ENCODE measurements at places on chromosomes 5 and 9.

DNA sequence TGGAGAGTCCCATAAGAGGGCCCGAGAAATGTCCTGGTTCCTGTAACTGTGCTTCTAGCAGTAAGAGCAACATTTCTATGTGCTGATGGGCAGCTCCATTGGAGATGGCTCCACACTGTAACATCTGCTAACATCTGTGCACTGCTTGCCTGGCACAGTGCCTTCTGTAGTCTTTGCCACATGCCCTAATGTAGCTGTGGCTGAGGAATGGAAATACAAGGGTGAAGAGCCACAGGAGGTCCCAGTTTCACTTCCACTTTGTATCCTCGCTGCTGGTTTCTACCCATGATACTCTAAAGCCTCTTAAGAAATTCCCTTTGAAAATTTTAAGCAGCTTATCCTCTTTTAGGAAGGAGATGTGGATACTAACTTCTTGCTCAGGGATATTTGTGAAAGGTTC is 97.4 kb downstream of the HOMER1 start:
- DNase-seq: no peak

DNA sequence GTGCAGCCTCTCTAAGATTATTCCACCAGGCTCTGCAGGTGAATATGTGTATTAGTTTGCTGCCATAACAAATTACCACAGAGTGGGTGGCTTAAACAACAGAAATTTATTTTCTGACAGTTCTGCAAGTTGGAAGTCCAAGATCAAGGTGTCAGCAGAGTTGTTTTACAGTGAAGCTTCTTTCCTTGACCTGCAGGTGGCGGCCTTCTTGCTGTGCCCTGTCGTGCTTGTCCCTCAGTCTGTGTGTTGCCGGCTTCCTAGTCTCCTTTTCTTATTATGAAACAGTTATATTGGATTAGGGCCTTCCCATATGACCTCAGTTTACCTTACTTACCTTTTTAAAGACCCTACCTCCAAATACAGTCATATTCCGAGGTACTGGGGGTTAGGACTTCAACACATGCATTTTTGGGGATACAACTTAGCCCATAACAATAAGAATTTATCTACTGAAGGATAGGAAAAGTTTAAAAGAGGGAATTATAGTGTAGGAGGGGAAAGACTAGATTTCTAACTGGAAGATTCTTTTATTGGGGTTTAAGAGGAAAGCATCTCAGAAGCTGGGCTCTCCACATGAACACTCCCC is 97.4 kb downstream of the OSTF1 start:
- peak; percentile 53 for DNase-seq

DNA sequence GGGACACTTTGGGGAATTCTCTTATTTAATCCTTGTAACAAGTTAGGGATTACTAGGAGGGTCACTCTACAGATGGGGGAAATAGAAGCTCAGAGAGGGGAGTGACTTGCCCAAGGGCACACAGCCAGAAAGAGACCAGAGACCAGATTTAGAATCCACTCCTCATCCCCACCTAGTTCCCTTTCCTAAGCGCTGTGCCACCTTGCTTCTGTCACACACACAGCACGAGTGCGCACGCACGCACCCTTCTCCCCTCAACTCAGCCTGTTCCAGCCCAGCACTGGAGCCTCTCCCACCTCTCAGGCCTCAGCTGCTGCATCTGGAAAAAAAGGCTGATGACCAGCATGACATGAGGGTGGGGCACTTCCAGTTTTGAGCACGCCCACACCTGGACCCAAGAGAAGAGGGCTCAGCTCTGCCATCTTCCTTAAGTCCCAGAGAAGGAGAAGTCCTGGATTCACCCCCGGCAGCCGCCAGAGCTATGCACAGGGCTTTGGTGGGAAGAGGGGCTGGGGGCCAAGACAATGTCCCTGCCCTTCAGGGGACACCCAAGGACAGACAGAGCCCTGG is 18.5 kb downstream of the NR5A1 start:
- no peak for DNase-seq

DNA sequence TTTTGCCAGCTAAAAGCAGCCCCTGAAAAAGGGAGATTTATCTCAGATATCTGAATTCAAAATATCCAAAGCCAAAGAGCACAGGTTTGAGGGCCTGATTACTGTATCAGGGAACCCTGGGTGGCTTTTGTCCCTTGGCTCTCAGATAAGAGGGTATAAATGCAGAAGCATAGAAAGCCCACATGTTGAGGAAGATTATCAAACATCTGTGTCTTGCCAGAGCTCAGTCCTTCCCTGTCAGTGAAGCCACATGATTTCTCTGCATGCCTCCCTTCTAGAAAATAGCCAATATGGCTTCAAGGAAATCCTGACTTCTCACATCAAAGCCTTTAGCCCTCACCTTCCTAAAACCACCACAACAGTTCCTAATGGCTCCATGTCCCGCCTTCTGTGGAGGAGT is 408.0 kb upstream of the DMAC1 start:
- no peak for DNase-seq

DNA sequence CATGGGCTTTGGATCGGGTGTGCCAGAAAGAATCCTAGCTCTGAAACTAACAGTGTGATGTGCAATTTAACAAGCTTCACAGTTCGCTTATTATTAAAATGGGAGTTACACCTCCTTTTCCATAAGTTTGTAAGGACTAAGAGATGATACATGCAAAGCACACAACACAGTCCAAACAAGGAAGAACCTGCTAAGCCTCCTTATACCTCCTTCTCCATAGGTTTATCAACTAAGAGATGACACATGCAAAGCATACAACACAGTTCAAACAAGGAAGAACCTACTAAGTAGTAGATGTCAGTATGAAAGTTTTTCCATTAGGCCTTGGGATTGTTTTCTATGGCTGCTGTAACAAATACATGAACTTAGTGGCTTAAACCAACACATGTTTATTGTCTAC is 215.9 kb downstream of the DCP2 start:
- DNase-seq: no peak

- peak; percentile 61 for DNase-seq
Observed at GRCh38 chr9:114930056-114930812, at the start of gene TNFSF8. TNFSF8 (minus strand) TSS chr9:114930591; CDS start chr9:114930303, 288 bp downstream.

DNA sequence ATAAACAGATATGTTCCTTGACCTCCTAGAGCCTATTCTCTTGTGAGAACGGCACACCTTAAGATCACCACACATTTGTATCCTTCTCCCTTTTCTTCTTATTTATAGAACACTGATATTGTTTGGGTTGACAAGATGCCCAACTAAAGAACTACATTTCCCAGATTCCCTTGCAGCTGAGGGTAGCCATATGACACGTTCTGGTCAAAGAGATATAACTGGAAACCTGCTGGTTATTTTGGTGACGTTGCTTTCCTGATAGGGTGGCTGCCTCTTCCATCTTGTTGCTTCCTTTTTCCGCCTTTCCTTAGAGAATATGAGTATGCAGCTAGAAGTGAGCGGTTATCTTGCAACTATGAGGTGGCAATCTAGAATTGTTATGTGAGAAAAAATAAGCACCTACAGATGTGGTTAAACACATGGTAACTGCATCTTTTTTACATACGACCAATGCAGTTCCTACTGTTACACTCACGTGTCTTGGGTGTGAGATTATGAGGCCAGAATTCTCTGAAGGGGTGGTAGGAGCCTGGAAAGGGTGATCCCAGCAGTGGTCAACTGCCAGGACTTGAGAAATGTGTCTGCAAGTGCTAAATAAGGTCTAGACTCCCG is 72.9 kb downstream of the SEC61B start:
- DNase-seq: no peak

DNA sequence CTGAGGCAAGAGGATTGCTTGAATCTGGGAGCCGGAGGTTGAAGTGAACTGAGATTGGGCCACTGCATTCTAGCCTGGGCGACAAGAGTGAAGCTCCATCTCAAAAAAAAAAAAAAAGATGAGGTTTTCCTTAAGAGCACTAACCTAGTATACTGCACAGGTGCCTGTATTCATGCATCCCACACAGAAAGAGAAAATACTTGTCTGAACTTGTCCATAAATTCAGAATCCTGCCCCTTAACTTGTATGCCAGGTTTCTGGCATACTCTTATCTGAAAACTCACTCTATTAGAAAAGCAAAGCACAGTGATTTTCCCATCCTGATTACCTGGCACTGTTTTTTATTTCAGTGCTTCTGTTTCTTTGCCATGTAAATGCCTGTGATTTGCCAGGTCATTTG is 125.3 kb upstream of the CDKN2B start:
- DNase-seq: no peak

GRCh38 chr5:21680641-21681040 is 1172.5 kb downstream of the CDH12 start:
- no peak for DNase-seq

DNA sequence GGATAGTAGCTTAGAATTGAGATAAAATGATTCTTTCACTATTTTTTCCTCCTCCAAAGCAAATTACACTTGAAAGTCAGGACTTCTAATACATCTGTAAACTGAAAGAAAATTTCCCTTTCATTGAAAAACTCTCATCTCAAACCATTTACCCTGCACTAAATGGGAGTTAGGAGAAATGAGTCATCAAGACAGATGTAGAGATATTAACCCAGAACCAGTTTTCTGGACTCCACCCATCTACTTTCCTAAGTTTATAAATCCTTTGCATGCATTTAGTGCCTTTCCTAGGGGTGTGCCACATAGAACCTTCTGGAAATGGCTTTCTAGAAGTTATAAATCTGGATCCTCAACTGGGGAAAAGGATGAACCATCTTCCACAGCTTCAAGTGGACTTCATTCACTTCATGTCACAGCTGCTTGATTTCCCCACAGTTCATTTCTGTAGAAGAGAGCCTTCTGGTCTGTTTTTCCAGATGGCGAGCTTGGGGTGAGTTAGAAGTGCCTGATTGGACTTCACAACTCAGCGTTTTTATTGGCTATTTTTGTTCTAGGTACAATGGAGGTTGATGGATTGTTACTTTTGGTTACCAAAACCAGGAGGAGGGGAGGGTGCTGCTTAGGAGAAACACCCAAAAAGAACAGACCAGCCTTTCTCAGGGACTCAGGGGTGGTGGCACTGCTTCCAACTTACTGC is 72.5 kb upstream of the GPR151 start:
- DNase-seq: no peak

- DNase-seq: no peak
Observed at GRCh38 chr5:36059571-36060419, 6.9 kb downstream of the UGT3A2 start.

DNA sequence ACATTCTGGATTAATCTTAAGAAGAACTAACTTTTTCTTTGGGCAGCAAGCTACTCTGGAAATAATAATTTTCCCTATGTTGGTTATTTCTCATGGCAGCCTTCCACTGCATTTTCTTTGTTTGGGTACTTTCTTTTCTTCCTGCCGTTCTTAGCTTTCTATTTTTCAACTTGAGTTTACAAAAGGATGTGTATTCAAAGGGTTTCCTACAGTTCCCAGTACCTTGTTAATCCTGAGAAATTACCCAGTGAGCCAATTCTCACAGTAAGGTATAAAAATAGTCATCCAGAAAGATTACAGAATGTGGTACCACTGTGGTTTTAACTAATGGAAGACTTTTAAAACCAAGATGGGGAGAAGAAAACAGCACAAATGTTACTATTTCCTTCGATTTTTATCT is 20.2 kb downstream of the GPR21 start:
- no peak for DNase-seq

GRCh38 chr5:43314724-43315123 is 1.5 kb upstream of the HMGCS1 start:
- no peak for DNase-seq

DNA sequence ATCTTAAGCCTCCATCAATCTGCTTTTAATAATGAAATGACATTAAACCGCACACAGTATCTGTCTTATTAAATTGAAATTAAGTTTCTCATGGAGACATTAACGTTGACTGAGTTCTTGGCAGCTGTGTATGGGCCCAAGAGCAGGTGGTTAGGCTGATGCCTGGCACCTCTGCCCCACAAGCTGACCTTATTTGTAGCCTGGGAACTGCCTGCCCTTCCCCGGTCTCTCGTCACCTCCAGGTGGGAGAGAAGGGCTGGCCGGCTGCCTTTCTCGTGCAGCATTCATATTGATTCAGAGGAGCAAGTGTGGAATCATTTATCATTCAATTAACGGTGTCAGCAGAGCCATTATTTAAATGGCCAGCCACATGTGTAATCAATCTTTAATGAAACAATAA is 53.0 kb upstream of the FCN1 start:
- no peak for DNase-seq

DNA sequence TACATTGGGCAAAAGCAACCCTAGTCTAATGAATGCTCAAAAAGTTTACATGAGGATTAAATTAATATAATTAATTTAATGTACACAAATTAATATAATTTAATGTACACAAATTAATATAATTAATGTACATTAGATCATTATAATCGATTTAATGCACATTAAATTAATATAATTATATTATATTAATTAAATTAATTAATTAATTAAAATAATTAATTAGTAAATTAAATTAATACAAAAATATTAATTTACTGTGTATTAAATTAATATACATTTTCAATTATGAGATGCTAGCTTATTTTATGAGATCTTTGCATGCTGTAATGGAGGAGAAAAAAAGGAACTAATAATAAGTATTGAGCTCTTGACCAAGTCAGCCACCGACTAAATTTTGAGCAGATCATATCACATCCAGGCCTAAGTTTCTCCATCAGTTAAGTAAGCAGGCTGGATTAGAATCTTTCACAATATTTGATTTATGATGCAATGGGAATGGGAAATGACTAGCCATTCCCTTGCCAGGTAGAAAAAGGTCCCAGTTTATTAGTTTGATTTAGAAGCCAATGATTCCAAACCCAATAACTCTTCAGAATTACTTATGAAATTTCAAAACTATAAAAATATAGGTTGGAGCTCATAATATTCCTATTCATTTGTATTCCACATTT is 533.4 kb upstream of the GRIA1 start:
- DNase-seq: no peak

DNA sequence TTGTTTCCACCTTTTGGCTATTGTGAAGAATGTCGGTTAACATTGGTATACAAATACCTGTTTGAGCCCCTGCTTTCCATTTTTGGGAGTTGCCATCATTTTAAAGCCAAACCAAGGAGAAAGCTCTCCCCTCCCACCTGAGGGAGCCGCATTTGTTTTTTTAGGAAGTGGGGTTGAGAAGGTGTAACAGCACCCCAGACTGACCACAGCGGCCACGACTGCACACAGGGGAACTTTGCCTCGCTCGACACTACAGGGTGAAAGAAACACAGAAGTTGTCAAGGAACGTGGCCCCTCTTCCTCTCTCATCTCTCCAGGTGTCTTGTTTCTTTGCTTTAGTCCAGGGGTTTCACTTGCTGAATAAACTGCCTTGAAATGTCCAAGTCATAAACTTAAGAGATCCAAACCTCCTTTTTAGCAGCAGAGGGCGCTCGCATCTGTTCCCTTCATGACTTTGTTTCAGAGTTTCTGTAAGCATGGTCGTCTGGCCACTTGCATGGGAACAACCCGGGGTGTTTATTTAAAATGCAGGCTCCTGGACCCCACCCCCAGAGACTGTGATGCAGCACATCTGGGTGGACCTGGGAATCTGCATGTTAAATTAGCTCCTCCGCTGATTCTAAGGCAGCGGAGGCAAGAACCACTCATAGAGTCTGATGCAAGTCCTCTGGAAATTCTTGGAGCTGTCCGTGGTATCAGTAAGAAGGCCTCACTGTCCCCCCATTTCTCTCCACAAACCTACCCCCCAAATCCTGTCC is 2.1 kb upstream of the TTLL11 start:
- peak; percentile 37 for DNase-seq

- DNase-seq: no peak
Observed at GRCh38 chr5:110916381-110917049, 155.0 kb upstream of the TSLP start.
